ENCODE measurements at places on chromosomes 12 and 14.

DNA sequence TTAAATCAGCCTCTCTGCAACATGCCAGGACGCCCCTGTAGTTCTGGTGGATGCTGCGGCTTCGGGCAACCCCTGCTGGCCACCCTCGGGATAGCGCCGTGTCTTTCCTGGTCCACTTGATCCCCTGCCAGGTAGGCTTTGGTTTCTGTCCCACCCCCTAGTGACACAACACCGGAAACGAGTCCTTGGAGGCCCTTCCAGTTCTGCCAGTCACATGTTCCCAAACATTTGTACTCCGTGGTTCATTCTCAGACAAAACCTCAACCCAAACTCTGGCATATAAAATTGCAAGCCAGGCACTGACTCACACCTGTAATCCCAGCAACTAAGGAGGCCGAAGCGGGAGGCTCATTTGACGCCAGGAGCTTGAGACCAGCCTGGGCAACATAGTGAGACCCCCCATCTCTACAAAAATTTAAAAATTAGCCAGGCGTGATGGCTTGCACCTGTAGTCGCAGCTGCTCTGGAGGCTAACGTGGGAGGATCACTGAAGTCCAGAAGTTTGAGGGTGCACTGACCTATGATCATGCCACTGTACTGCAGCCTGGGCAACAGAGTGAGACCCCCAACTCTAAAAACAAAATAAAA lies 37.0 kb downstream of the RASAL1 start:
- peak; percentile 68 for DNase-seq

DNA sequence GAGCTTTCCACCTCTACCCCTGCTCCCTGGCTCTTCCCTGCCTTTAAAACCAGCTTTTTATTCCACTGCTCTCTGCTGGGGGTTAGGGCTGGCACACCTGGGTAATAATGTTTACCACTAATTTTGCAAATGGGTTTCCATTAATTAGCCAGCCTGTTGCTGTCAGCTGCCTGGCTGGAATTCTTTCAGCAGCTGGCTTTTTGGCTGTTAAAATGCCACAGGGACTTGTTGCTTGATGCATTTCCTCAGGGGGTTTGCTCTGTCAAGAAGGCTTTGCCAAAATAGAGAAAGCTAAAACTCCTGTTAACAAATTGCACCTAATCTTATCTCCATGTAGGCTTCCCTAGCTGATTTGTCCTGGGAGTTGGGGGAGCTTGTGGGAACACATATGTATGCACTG lies 51.8 kb upstream of the PSMC1 start:
- DNase-seq: no peak

- no peak for DNase-seq
Measured at GRCh38 chr12:132484891-132485441, 5.0 kb upstream of the FBRSL1 start.

DNA sequence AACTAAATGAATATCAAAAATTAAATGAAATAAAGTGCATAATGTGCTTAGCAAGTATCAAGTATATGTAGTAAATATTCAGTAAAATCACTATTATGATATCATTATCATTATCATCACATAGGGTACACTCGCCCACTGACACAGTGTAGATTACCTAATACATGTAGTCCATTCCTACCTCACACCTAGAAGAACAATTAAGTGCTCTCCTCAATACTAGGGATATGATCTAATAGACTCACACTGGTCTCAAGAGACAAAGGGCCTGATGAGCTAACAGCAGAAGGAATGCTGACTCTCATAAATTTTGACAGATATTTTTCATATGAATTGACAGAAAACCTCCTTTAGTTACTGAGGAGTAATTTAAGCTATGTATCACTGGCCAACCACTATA lies 29.1 kb downstream of the FSCB start:
- DNase-seq: no peak

DNA sequence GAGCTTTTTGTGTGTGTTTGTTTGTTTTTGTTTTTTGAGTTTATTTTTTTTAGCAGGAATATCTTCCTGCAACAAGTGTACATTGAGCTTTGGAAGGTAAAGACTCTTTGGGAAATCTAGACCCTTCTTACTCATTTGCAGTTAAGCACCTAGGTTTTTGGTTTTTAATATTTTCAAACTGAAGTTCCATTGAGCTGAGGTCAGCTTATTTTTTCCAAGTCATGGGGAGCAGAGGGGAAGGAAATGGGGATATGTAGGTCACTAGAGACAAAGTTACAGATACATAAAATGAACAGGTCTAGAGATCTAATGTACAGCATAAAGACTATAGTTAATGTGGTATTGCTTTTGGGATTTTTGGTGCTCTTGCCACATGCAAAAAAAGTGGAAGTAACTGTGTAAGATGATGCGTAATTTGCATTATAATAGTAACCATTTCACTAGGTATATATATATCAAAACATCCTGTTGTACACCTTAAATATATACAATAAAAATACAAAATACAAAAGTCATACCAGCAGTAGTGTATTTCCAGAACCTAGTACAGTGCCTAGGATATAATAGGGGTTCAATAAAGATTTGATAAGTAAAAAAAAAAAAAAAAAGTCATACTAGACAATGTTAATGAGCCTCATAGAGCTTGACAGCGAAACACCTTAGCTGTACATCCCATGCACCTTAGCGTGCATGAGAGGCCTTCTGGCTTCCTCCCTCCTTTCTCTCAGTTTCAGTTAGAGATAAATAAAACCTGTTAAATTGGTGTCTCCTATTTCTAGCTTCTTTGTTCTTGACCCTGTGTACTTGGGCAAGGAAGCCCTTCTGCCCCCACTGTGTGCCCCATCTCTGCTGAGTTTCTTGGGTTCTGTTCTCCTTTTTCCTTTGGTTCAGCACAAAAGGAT lies 22.7 kb downstream of the CGRRF1 start:
- DNase-seq: no peak

GRCh38 chr12:119684711-119685369 lies 16.9 kb downstream of the PRKAB1 start:
- no peak for DNase-seq

GRCh38 chr12:29578731-29579130 lies 81.2 kb upstream of the OVCH1 start:
- DNase-seq: no peak

DNA sequence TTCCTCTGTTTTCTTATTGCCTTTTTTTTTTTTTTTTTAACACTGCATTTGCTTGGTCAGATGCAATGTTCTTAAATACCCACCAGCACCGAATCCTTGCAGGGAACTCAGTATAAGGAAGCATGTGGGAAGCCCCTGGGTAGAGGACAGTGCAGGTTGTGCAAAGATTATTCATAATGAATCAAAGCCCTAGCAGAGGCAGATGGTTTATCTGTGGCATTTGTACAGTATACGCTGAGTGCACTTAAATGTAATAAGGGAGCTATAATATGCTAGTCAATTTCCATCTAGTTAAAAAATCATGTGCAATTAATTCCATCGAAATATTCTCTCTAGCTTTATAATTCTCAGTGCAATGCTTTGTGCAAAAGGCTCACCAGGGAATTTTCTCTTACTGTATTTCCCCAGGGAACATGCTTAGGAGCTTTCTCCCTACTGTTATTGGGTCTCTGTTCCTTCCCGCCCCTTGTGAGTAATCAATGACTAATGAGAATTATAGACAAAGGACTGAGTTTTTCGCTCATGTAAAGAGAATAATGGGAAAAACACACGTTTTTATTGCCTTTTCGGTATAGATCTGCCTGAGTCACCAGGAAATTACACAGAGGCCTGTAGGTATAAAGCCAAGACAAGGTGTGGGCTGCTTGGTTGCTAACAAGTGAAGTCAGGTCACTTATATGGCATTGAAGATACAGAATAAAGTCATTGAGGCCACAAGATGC lies 1214.3 kb upstream of the TMEM132C start:
- no peak for DNase-seq

GRCh38 chr12:4156317-4156716 lies 117.2 kb upstream of the CCND2 start:
- no peak for DNase-seq

DNA sequence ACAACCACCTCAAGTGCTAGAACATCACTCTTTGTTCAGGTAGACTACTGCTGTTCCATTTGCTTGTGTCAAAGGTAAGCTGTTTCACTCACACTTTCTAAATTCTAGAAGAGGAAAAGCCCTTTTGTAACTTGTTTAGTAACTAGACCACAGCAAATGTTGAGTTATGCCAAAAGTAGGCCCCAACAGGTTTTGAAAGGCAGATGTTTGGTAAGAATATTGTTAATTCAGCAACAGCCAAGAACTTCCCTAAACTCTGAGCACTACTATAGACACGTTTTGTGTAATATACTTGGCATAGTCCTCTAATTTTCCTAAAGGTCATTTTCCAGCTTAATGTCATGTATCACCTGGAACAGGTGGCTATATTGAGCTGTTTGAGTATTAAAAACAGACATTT lies 79.0 kb downstream of the DCAF5 start:
- no peak for DNase-seq

DNA sequence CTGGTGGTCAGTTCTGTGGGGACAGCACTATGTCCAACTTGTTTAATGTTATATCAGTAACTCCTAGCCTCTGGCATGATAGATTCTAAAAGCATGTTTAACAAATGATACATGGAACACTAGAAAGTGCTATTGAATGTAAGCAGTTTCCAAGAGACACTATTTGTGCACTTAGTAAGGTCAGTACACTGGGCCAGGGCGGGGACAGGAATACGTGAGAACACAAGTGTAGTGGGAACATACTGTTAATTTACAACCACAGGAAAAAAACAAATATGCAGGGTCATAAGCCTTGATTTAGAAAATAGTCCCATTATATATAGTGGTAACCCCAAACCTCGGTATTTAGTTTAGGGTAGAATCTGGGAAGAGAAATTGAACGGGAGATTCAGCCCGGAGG lies 88.9 kb upstream of the SLC38A2 start:
- no peak for DNase-seq

DNA sequence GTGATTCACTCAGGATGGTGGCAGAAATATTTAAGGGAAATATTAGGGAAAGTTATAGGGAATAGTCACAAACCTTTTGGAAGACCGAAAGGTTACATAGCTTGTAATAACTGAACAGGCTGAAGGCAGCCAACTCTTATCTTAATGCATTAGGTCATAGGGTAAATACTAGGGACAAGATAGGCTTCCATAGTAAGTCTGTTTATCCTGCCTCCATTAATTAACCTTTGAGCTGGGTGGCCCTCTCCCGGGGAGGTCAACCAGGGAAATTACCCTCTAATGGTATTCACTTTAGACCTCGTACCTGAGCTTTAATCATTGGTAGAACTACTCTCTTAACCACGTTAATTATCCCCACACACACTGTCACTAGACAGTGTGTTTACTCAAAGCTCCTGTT lies 981.8 kb downstream of the SLC16A7 start:
- no peak for DNase-seq

GRCh38 chr12:64098709-64099354 lies 123.3 kb downstream of the KICS2 start:
- DNase-seq: no peak

DNA sequence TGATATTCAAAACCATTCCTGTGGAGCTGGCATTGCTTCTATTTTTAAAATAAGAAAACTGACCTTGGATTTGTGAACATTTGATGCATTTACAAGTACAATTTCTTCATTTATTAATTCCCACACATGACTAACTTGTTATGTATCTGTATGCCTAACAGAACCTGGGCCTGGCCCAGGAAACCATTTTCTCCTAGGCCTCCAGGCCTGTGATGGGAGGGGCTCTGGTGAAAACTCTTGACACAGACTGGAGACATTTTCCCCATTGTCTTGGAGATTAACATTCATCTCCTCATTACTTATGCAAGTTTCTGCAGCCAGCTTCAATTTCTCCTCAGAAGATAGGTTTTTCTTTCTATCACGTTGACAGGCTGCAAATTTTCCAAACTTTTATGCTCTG lies 42.0 kb downstream of the GLIPR1L2 start:
- DNase-seq: no peak

- DNase-seq: no peak
Measured at GRCh38 chr14:87005280-87005679, 987.7 kb downstream of the GALC start.

DNA sequence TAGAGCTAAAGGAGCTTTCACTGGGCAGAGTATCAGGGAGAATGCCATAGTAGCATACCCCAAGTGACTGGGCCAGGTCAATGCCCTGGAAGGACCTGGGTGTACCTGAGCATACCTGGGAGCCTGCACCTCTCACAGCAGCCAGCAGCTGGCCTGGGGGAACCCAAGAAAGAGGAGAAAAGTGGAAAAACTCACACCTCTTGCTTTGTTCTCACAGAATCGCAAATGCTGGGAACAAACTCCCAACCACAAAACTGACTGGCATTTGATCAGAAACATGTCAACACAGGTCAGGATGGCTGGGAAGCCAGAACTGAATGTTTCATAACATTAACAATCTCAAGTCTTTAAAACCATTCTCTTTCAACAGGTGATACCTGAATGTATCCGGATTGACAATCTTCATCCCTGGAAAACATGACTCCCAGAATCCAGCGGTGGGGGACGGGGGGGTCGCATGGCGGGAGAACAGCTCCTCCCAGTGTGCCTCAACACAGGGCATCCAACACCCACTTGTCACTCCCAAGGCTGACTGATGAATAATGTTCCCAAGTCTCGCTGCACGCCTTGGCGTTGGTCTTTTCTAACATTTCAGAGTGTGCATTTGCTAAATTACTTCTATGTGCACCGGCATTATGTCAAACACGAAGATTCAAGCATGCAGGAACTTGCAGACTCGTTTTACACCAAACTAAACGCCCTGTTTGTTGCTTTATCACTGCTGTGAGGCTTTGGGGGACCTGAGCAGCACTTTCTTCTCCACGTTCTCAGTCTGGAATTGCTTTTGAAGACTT lies 7.9 kb downstream of the FOXN3 start:
- no peak for DNase-seq

DNA sequence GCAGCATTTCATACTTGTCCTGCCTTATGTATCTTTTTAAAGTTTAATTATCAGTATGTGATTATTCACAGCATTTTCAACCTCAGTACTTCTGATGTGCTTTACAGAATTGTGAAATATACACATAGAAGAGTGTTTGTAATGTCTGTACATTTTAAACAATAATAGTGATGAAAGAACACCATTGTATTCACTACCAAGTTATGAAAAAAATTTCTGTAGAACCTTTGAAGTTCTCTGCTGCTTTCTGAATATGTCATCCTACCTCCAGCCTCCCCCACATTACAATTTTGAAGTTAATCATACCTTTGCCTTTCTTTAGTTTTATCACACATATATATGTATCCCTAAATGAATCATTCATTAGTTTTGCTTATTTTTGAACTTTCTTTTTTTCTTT lies 24.8 kb downstream of the FRMD6 start:
- no peak for DNase-seq

DNA sequence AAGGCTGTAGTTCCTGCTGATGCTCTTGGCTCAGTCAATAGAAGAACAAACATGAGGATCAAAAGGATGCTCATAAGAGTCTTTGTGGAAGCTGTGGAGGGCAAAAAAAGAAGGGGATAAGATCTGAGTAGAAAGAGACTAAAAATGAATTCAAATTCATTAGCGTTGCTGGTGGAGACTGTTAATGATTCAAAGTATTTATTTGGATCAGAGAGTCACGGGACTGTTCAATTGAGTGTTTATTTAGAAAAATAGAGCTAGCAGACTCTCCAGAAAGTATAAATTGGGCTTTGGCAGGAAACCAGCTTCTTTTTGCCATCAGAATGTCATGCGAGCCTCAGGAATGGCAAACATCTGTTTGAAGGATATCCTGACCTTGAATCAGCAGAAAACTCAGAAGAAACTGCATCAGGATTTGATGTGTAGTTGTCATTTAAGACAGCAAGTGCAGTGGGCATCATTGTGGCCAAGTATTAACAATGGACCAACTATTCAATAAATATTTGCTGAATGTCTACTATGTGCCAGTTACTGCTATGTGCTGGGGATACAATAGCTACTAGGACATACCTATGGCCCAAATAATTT lies 126.4 kb downstream of the TBC1D30 start:
- peak; percentile 44 for DNase-seq

Measured in right lung (tissue), 10 donors.